ENCODE measurements at places on chromosomes 12 and 14.

DNA sequence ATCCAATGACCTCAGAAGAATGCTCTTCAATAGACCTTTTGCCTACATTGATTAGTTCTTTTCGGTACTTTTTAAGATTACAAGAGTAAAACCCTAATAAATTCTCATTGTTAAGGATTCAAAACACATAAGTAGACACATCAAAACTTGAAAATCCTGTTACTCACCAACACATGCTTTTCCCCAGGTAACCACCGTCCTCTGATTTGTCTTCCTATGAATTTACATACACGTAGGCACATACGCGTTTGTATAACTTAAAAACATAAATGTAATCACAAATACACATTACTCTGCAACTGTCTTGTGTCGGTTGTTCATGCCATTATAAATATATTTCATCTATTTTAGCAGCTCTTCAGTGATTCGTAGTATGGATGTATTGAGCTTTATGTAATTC is 910 bp upstream of the WASHC4 start:
- DNase-seq: no peak

GRCh38 chr14:73248108-73248868 is 11.0 kb downstream of the PAPLN start:
- no peak for DNase-seq

- DNase-seq: no peak
These were observed 160.1 kb upstream of the TMPO start for GRCh38 chr12:98355322-98355721.

DNA sequence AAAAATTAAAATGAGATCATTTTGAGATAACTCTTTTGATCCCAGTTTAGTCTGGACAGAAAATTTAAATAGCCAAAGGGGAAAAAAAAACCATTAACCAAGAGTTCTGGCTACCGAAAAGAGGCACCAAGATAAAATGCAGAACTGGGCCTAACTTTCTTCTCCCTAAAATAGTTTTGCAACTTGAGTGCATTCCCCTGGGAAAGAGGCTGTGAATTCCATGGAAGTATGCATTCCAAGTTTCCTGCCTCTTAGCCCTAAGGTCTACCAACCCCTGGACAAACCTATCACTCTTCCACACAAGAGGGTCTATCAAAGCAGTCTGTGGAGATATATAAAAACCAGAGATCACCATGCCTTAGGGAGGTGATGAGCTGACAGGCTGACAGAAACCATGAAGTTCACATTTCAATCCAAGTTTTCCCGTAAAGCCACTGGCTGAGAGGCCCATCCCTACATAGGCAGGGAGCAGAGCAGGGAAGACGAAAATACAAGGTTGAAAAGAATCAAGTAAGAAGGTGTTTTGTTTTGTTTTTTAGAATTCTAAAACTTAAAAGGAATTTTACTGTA is 33.8 kb downstream of the DCP1B start:
- DNase-seq: no peak

DNA sequence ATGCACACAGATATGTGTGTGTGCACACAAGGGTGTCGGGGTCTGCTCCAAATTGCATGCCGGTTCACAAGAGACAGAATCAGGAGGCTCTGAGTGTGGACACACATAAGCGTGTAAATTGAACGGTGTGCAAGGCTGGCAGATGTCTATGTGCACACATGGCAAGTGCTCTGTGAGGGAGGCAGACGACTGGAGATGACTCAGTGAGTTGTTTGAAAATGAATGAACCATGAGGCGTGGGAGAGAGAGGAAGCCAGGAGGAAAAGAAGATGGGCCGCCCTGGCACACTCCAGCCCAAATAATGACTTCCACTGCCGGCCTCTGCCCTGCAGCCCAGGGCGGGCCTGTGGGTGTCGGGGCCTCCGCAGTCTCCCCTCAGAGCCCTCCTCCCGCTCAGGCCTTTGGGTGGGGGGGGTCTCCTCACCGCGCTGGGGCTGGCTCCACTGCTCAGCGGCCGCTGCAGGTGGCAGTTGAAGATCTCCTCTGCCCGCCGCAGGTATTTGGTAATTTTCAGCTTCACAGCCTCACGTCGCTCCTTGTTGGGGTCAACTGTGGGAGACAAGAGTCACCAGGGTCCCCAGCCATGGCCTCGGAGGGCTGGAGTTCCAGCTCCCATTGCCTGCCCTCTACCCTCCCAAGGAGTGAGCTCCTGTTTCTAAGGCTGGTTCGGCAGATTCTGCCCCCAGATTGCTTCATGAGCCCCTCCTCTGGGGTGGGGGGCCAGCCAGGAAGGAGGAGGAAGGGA is 3.5 kb downstream of the RPS6KL1 start:
- DNase-seq: no peak

- no peak for DNase-seq
These were observed 12.9 kb downstream of the BRAP start for GRCh38 chr12:111672822-111673381.

DNA sequence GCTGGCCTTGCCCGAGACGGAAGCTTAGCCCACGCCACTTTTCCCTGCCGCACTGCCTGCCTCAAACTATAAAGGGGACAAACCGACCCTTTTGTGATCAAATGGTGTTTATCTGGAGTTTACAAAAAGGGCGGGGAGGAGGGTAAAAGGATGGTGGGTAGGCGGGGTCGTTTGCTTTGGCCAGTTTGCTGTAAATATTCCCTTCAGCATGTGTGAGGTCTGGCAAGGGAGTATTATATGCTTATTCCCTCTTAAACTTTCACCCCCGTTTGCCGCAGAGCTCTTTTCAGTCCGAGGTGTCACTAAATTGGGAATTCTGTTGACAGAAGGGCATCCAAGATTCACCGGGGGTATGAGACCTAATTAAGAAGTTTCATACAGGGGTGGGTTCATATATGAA is 3.8 kb upstream of the TBX3 start:
- DNase-seq: no peak

- no peak for DNase-seq
These were observed 9.7 kb downstream of the TOX4 start for GRCh38 chr14:21486640-21487087.

DNA sequence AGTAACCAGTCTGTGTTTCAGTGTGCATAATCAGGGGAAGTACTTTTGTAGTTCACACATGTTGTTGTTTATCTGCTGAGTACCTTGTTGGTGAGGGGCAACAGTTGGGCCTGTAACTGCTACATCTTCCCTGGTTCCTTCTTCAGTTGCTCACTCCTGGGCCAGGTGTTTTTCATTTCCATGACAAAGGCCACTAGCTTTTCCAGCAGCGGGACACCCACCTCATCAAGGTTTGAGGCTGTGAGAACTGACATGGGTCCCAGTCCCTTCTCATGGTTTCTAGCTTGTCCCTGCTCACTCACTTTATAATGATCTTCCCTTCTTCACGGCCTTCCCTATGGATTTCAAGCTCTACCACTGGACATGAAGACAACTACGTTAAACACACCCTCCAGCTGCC is 1.5 kb upstream of the NOXRED1 start:
- no peak for DNase-seq

DNA sequence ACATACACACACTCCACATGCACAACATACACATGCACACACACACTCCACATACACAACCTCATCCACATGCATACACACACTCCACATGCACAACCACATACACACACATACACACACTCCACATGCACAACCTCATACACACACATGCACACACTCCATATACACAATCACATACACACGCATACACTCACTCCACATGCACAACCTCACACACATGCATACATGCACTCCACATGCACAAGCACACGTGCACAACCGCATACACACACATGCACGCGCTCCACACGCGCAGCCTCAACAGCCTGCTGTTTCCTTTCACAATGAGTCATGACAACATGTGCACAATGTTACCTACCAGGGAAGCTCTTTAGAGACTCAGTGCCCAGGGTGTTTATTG is 61.2 kb upstream of the TMEM132C start:
- DNase-seq: no peak

DNA sequence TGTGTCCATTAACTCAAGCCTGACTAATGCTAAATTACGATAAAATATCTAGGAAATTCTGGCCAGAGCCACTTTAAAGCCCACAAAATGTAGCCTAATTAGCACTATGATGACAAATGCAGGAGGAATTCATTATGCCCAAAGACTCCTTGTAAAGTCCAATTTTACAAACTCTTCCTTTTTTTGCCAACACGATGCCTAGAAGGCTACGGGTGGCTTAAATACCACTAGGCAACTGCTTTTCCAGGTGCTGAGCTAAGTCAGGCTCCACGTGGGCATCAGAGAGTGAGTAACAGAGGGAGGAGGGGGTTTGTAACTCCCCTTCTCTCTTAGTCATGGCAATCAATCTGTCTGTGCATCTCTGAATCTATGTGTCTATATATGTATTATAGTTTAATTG is 172.4 kb upstream of the NTF3 start:
- DNase-seq: no peak

- DNase-seq: no peak
These were observed 122.5 kb downstream of the KTN1 start for GRCh38 chr14:55702511-55702910.

- no peak for DNase-seq
These were observed at the start of gene TGM1 for GRCh38 chr14:24262821-24263733. TGM1 (minus strand) TSS chr14:24263177; CDS start chr14:24262352, 825 bp downstream.

GRCh38 chr12:80101126-80101525 is 1.8 kb downstream of the OTOGL start:
- DNase-seq: no peak

- no peak for DNase-seq
These were observed 129.3 kb downstream of the ZFP36L1 start for GRCh38 chr14:68663385-68664076.

GRCh38 chr14:60668431-60669112 is 19.3 kb upstream of the SIX1 start:
- no peak for DNase-seq

GRCh38 chr12:127270193-127270592 is 996.8 kb upstream of the TMEM132C start:
- no peak for DNase-seq

GRCh38 chr14:92254786-92255185 is 68.2 kb upstream of the SLC24A4 start:
- DNase-seq: no peak

- no peak for DNase-seq
These were observed 8.6 kb downstream of the GLTP start for GRCh38 chr12:109871668-109872314.

DNA sequence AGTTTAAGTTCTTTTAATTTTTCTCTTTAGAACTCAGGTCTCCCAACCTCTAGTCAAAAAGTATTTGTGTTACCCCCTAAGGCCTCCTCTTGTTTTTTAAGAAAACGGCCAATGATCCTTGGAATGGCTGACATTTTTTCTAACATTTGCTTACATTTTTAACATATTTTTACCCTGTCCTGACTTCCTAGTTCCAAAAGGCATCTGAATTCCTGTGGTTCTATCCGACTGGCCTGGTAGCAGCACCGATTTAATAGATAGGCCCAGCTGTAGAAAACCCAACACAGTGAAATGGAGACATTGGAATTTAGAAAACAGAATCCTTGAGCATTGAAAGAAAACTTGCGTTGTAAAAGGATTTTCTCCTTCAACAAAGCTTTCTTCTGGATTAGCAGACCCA is 134.7 kb upstream of the GSC start:
- DNase-seq: no peak

GRCh38 chr14:94787655-94788054 is 17.7 kb upstream of the GSC start:
- no peak for DNase-seq

Measured in activated naive CD4-positive, alpha-beta T cell (primary cell).